ENCODE measurements at places on chromosomes 4 and X.
A peak's percentile ranks its signal among the peaks of the same experiment; 100 is the strongest.

GRCh38 chrX:118637997-118638396, 89.4 kb upstream of the IL13RA1 start:
- DNase-seq = no peak

- no peak for DNase-seq
Measured at GRCh38 chr4:14125375-14126129, 498.0 kb upstream of the BOD1L1 start.

- DNase-seq = no peak
Measured at GRCh38 chrX:2585158-2585470, 84.3 kb upstream of the DHRSX start.

GRCh38 chr4:118839221-118839927, 3.4 kb upstream of the SEC24D start:
- no peak for DNase-seq

GRCh38 chrX:117838581-117839331, 277.9 kb downstream of the KLHL13 start:
- DNase-seq = no peak

- no peak for DNase-seq
Measured at GRCh38 chr4:76690011-76690905, 207.7 kb downstream of the SOWAHB start.

- DNase-seq = no peak
Measured at GRCh38 chr4:15562623-15563022, 92.5 kb downstream of the FBXL5 start.

DNA sequence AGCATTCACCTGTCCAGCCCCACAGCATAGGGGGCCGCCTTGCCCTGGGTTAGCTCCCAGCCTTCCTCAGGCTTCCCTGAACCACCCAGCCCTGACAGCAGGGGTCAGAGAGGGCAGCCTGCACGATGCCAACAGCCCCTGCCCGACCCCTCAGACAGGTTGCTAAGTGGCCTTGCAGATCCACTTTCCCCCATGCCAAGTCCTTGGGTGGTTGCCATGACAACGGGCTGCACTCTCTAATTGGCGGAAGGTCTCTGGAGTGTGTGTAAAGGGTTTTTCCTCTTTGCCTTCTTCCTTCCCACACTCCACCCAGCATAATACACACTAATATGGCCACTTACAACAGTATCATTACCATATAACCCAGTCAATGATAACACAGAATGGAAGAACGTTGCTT, 99.6 kb upstream of the AFAP1 start:
- DNase-seq = no peak

- DNase-seq = peak; percentile 0
Measured at GRCh38 chrX:97790850-97791249, 907.1 kb downstream of the RPA4 start.

- DNase-seq = no peak
Measured at GRCh38 chr4:33065749-33066148, 2345.6 kb downstream of the PCDH7 start.

- DNase-seq = no peak
Measured at GRCh38 chr4:115233600-115233999, 120.2 kb upstream of the NDST4 start.

DNA sequence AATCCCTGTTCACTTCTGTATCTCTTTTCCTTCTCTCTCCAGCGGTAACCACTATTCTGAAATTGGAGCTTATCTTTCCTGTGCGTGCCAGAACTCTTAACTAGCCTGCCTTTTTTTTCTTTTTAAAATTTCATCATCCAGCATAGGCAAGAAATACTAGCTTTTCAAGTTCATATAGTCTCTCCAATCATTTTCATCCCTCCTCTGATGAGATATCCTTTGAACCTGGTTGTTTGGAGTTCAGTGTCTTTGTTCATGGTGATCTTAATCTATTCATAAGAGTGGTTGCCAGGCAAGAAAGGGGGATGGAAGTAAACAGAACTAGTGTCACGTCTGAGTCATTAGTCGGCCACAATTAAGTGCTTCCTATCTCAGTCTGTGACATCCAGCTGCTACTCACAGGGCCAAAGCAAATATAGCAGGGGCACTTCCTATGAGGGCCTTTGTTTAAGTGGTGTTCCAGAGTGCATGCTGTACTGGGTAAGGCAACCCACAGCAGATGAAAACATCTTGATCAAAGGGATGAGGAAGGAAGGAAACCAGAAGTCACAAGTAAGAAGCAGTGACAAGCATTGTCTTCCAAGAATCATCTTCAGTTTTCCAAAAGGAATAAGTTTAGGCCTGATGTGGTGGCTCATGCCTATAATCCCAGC, 56.4 kb upstream of the XIAP start:
- no peak for DNase-seq

DNA sequence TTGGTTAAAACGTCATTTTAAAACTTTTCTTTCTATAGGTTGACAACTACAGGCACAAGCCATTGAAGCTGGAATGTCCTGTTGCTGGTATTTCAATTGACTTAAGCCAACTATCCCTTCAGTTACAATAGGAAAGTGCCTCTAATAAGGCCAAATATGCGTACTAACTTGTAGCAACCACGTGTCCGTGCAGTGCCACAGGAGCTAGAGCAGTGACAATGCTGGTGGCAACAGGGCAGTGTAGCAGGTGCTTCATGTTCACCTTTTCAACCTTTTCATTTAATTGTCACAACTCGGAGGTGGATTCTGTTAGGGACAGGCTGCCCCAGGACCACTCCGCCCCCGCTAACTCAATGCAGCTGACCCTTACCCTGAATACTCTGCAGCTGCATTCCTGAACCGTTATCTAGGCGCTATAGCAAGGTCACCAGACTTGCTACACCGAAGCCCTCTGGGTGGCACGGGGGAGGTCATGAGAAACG, 37.7 kb downstream of the ERVMER34-1 start:
- no peak for DNase-seq

GRCh38 chrX:13774696-13775095, 40.1 kb downstream of the OFD1 start:
- no peak for DNase-seq

DNA sequence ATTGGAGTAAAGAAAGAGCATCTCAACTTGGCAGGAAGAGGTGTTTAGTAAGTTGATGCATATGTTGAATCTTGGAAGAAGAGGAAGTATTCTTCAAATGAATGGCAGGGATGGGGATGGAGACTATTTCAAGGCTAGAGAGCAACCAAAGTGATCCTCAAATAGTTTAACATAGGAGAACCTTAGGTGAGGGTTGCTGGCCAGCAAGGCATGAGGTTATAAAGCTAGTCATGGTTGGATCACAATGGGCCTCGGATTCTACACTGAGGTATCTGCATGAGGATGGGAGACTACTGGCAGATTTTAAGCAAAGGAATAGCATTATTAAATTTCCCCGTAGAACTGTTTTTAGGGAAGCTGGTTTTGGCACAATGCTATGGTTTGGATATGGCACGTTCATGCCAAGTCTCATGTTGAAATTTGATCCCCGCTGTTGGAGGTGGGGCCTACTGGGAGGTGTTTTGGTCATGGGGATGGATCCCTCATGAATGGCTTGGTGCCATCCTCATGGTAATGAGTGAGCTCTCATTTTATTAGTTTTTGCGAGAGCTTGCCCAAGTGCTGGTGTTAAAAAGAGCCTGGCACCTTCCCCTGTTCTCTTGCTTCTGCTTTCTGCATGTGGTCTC, 41.9 kb upstream of the ETNPPL start:
- DNase-seq = no peak

- no peak for DNase-seq
Measured at GRCh38 chrX:50081282-50081889, 119.4 kb downstream of the AKAP4 start.

GRCh38 chr4:109157205-109157604, 145.3 kb downstream of the COL25A1 start:
- DNase-seq = no peak

DNA sequence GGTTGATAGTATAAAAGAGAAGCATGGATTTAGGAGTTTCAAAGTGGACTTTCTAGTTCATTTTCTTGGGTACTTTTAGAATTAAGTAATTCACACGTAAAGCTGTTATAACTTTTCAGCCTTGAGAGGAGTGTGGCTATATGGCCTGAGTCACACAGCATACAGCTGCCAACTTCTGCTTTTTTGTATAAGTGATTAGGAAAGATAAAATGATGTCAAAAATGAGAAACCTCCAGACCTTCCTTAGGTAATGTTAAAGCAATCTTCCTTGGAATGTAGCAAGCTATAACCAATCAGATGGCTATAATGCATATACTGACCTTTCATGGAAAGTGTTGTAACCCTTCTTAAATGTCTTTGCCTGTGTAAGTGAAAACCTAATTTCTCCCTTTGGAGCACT, 39.2 kb downstream of the RAB40AL start:
- no peak for DNase-seq

Data from immature natural killer cell (primary cell).